RPMI7951 (cell line): ENCODE measurements at places on chromosomes 7 and 10.

DNA sequence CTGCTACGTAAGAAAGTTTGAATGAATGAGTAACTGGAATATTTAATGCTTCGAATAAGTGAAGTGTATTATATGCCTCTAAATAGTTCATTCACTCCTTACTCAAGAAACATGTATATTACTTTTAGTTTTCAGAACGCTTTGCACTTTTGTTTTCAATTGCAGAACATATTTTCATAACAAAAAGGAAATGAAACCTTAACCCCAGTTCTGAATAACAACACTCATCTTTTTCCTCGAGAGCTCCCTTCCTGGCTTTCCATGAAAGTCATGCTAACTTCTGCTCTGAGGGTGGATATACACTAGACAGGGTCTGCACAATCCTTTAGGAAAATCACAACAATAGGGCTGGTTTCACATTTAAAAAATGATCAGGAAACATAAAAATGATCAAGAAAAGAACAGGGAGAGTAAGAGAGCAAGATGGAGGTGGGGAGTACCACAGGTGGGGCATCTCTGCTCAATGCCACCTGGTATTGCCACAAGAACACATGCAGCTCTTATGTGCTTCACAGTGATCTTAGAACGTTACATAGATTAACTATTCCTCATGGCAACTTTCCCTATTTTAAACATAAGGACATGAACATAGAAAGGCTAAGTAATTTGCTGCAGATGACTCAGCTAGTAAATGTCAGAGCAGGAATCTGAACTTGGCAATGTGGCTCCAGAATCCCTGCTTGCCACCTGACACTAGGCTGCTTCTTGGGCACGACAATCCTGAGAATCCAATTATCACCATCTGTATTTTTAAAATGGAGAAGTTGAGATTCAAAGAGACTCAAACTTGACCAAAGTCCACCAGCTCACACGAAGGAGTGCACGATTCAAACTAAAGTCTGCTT lies 219.5 kb upstream of the AOAH start:
- no peak for DNase-seq

DNA sequence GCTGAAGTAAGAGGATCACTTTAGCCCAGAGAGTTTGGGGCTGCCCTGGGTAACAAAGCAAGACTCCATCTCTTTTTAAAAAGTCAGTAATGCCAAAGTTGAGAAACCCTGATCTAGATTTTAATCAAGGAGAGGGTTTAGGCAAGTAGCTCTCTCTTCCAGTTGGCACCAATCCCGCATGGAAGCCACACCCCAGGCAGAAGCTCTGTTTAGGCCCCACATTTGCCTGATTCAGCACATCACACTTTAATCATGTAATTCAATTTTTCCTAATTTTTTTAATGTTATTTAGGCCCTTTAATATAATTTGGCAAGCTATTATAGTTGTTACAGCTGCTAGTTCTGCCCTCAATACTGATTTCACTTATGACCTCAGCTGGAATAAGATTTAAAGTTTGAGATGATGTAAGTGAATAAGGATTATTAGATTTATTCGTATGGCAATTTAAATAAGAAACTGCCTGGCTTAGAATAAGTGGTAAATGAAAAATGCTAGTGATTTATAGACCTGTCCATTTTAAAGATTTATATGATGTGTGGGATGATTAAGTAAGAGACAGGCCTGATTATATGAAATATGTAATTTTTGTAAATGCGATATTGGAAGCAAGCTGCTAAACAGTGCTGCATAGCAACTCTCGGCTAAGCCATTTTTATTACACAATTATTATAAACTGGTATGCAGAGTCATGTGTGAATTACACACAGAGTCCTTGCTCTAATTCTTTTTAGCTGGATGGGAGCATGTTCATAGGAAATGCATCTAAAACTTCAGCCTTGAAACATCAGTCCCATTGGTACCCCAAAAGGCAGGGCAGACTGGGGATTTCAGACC lies 80.2 kb upstream of the NFE2L3 start:
- DNase-seq = no peak

DNA sequence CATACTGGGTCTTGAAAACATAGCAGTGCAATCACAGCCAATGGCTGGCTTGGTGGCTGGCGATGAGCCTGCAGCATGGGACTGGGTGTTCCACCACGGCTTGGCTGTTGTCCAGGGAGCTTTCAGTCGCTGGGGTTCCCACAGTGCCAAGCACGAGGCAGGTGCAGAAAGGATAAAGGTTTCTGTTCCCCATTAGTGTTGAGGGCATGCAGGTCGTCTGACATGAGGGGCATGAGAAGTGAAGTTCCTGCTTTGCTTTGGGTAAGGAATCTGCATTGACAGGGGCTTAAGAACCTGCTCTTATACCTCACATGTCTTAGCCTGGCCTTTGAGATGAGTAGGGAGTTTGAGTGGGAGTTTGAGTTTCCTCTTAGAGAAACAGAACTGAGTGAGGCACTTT lies 9.0 kb upstream of the CFTR start:
- no peak for DNase-seq

GRCh38 chr10:3977761-3978160 lies 192.8 kb upstream of the KLF6 start:
- DNase-seq = no peak

DNA sequence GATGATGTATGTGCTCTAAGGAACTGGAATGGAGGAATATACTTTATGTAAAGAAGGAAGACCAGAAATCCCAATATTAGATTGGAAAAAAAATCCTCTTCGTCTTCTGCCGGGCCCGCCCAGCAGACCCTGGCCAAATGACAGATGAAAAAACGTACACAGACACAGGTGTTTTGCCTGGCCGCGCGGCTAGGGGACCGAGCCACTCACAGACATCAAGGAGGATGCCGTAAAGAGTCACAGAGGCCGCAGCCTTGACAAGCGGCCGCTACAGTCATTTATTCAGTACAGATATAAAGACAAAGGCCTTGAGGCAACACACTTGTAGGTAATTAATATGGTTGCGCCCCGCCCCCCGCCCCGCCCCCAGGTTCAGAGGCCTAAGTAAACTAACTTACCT lies 594.1 kb downstream of the GRM8 start:
- DNase-seq = no peak

GRCh38 chr7:156947120-156947843 lies 2.2 kb upstream of the NOM1 start:
- peak; percentile 55 for DNase-seq

DNA sequence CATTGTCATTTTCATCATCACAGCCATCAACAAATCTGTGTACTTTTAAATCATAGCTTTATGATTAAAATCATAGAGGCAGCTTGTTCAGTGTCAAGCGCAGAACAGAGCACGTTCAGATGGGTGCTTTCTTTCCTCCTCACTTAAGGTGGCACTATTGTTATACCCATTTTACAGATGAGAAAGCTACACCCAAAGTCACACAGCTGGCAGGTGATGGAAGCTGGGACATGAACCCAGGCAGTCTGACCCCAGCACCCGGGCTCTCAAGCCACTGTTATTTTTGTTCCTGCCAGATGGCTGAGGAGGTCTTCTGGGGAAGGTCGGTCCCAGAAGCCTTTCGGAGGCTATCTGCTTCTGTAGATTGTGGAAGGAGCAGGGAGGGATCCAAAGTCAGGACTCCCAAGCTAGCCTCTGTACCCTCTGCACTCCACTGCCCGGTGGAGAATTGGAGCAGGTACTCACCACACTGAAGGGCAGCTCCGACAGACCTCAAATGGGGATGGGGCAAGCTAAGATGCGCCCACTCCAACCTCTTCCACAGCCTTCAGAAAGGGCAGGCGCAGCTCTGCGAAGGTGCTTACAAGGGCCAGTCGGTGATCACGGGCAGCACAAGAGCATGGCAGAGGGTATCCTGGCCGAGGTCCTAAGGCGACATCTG lies 610 bp downstream of the AVPI1 start:
- no peak for DNase-seq

DNA sequence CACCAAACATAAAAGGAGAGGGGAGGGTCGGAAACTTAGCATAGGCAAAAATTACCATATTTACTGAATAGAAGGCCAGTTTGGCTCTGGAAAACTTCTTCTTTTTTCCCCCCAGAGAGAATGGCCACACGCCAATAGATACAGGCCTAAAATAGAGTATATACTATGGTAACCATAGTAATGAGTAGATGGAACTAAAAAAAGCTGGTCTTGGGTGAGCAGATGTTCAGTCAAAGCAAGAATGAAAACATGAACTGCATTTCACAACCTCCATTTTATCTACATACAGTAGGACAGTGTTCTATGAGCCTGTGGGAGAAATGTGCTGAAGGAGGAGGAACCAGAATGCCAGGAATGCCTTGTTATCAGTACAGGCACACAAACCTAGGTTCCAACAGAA lies 141.7 kb upstream of the SEMA3A start:
- peak; percentile 61 for DNase-seq

DNA sequence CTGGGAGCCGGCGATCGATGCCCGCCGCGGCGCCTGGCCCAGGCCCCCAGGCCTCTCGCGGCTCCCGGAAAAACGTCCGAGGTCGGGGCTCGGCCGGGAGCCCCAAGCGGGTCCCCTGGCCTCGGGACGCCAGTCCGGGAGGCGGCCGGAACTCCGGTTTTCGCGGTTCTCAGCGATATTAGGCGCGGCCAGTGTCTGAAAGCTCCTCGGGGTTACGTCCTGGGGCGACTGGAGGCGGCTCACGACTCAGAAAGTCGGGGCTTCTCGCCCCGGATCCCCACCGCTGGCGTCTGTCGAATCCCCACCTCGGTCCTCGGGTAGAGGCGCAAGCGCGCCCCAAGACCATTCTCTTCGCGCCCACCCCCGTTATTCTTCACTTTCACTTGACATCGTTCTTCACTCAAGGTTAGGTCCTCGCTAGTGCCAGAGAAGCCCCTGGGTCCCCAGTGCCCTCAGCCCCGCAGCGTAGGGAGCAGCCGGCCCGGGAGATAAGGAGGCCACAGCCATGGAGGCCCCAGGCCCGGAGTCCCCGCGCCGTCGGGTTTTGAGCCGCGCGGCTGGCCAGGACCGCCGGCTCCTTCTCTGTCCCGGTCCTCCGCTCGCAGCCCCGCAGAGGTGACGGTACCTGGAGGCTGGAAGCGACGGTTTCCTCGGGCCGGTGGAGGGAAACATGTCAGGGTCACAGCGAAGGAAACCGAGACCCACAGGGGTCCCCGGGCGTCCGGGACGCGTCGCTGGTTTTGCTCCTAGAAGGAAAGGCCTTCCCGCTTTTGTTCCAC lies 35.2 kb upstream of the EBLN1 start:
- no peak for DNase-seq

- DNase-seq = no peak
These were observed 284.6 kb upstream of the ANKRD30A start for GRCh38 chr10:36840788-36841187.

- no peak for DNase-seq
These were observed 38.0 kb downstream of the R3HCC1L start for GRCh38 chr10:98172495-98172894.

DNA sequence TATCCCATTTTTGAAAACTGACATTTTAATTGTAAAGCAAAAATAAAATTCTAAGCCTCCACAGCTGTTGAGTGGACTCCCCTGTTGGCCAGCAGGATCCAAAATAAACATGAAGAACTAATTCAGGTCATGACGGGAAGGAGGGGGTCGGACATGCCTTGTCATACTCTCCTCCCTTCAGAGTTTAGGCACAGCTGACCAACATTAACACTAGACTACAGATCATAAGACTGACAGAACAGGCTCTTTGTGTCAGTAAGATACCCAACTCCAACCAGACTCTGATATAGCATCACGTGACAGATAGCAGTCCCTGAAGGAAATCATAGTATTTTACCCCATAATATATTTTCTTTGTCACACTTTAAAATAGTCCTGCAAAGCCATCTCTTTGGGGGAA lies 20.9 kb upstream of the ZNF12 start:
- DNase-seq = no peak

- peak; percentile 63 for DNase-seq
These were observed 160.9 kb upstream of the BMPER start for GRCh38 chr7:33744293-33745075.

GRCh38 chr7:55149001-55149400 lies 130.2 kb downstream of the EGFR start:
- no peak for DNase-seq

- DNase-seq = peak; percentile 72
These were observed 43.5 kb downstream of the ACSM6 start for GRCh38 chr10:95237376-95238170.

DNA sequence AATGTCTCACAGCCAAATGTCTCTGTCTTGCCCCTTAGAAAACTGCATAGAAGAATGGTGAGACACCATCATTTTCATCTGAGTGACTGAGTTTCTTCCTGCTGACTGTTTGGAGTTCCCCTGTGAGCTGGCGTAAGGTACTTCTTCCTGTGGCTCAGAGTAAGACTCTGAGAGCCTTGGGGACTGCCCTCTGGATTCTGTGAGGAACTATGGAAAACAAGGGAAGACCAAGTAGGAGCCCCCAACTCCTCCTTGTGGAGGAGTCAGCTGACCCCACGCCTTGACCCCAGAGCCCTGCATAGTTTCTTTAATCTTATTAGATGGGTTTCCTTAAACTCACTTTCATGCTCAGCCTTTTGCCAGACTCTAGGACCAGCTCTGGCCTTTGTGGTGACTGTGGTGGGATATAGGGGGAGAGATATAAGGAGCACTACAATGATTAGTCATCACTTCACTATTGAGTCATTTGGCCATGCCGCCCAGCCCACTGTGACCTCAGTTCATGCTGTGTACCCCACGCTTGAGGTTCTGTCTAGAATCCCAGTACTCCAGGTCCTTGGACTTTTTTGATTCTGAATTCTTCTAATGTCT lies 51.8 kb upstream of the FAM133B start:
- DNase-seq = peak; percentile 90

DNA sequence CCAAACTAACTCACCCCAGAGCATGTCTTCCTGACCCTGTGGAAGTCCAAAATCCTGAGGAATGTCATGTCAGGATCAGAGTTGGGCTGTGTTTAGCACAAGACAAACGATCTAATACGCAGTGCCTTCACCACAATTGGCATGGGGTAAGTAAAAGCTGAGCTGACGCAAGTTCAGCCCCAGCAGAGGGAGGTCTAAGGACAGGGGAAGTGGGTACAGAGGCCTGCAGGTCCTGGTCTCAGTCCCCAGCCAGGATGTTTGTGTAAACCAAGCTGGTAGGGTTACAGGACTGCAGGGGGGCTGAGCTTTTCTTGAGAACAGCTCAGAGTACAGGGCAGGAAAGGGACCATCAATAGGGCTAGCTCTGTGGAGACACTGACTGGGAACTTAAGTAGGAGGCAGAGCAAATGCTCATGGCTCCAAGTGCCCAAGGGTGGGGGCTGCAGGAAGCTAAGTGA lies 5.3 kb upstream of the KCNIP2 start:
- DNase-seq = no peak

DNA sequence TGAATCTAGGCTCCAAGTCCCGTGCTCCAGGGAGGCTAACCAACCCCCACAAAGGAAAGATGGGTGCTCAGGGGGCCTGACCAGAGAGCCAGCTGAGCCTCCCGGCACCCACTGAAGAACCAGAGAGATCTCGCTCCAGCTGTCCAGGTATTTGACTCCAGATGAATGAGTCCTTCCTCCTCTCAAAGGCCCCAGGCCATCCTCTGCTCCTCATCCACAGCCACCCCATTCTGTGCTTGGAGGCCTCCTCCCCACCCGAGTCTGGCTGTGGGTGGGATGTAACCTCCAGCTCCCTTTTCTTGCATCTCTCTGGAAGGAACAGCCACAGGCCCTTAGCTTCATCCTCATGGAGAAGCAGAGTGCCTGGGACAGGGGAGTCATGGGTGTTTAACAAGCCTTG lies 44.6 kb downstream of the VSTM4 start:
- no peak for DNase-seq
